ENCODE measurements at places on chromosomes 11 and 22.

DNA sequence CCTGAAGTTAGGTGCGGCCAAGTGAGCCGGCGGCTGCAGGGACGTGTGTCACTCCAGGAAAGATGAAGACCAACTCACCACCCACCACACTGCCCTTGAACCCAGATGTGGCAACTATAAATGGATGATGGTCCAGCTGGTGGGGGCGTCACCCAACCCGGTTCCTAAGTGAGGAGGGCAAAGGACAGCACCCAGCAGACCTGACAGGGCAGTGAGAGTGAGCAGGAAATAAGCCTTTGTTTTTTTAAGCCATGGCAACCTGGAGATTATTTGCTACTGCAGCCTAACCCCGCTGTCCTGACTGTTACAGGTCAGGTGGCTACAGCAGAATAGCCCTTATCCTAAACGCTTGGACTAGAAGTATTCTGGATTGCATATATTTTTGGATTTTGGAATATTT lies 228.9 kb downstream of the CTTN start:
- DNase-seq, result no peak

GRCh38 chr11:115873813-115874212 lies 369.6 kb upstream of the CADM1 start:
- DNase-seq, result no peak

DNA sequence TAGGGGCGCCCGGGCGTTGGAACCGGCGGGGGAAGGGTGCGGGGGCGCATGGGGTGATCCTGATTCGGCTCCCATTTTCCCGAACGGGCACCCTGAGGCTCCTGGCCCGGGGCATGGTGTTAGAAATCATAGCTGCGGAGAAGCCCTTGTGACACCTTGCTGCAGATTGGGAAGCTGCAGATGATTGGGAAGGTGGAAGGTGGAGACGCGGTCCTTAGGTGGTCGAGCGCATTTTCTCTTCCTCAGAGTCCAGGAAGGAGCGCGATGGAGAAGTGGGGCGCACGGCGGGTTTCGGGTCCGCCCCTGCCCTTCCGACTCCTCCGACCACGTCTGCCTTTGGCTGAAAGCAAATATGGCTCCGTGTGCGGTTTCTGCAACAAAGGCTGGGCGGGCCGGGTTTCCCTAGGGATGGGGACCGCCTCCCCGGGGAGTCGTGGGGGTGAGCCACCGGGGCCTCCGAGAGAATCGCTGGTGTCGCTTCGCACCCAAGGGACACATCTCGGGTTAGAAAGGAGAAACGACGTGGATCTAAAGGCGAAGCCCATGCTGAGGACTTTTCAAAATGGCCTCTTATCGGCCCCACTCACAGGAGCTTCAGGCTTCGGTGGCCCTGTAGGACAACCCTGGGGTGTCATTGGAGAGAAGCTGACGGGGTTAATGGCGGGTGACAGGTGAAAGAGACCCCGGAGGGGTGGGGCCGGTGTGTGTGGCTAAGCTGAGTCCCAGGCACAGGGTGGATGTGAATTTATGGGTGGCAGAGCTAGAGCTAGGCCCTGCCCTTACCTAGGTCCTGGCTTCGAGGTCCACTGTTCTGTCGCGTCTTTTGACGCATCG lies 707 bp upstream of the FTH1 start:
- no peak for DNase-seq

- no peak for DNase-seq
These were observed 68.2 kb downstream of the GALNT18 start for GRCh38 chr11:11553573-11553972.

DNA sequence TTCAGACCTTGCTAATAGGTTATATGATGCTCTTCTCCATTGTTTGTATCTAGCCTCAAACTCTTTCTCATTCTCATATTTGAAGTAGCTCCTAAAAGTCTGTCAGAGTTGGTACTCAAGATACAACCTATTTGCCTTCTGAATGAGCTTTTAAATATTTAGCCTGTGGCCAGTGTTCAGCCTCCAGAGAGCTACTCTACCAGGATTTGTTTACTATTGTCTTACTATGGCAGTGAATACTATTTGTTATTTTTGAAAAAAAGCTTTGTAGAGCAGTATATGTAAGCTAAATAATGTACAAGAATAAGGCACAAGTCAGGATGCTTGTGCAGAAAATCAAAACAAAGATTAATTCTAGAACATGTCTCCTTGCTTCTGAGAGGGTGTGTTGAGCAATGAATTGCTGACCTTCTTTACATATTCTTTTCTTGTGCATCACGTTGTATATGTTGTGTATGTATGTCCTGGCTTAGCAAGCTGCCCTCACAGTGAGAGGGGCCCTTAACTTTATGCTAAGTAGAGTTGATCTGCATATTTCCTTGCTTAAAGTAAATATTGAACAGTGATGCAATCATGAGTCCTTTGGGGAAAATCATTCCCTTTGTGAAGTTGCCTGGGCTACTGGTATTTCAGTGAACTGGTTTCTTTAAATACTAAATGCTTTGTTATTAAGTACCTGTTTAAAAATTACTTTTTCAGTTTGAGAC lies 438.0 kb downstream of the LUZP2 start:
- no peak for DNase-seq

DNA sequence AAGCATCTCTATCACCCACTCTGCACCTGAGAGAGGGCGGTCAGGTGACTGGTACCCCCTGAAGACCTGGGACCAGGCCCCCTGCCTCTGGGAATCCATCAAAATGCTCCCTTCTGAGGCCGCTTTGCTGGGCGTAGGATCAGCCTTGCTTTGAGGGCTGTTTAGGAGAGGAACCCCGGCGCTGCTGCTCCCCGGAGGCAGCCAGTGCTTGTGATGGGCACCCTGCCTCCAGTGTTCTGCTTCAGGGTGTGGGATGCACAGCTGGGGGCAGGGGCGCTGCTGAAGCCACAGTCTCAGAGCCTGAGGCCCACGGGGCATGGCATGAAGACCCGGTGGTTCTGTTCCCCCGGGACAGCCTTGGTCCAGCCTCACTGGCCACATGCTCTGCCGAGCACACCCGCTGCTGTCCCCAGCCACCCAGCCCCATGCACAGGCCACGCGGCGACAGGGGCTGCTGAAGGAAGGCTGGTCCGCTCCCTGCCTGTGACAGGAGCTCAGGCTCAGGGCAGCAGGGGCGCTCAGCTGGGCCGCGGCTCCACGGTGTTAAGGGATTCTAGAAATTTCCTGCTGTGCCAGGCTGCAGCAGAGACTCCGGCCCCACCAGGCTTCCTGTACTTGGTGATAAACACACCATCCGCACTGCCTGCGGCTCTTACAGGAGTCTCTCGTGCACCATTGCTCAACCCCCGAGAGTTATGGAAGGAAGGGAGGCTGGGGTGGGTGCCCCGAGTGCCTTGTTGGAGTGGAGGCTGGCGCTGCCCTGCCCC lies 91.0 kb downstream of the KCNQ1 start:
- no peak for DNase-seq

Measured in T-helper 1 cell (primary cell).